ENCODE measurements at places on chromosomes 11 and 22.

GRCh38 chr11:10326012-10326964 lies 21.4 kb downstream of the ADM start:
- no peak for DNase-seq

GRCh38 chr22:42945027-42945426 lies 69.9 kb downstream of the PACSIN2 start:
- no peak for DNase-seq

DNA sequence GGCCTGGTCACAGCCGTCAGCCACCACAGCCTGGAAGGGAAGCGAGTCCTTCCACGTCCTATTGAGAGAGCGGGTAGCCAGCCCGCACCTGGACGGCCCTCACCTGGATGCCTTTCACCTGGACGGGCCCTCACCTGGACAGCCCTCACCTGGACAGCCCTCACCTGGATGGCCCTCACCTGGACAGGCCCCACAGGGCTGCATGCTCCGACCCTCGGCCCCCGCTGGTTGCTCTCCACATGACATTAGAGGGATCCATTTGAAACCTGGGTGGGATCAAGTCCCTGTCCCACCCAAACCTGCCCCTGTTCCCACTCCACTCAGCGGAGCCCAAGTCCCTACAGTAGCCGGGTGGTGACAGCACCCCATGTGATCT lies 3.7 kb downstream of the C1QTNF6 start:
- DNase-seq: no peak

- peak; percentile 83 for DNase-seq
Measured at GRCh38 chr22:29030618-29031226, 30.9 kb downstream of the C22orf31 start.

GRCh38 chr11:94449437-94449836 lies 44.2 kb downstream of the MRE11 start:
- peak; percentile 30 for DNase-seq

DNA sequence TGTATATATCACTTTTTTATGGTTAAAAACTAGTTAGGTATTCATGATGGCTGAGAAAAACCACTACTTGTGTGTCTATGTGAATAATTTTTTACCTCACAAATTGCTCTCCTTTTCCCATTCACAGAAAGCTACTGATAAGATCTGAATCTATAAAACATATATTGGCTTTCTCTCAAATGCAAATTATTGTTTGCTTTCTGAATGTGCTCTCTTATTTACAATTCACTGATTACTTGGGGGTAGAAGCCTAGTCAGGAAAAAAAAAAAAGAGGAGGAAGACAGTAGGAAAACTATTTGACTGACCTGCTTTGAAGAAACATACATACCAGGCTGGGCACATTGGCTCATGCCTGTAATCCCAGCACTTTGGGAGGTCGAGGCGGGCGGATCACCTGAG lies 20.5 kb downstream of the PGM2L1 start:
- no peak for DNase-seq

- DNase-seq: peak; percentile 92
Measured at GRCh38 chr11:73625696-73626318, 20.6 kb upstream of the PLEKHB1 start.

DNA sequence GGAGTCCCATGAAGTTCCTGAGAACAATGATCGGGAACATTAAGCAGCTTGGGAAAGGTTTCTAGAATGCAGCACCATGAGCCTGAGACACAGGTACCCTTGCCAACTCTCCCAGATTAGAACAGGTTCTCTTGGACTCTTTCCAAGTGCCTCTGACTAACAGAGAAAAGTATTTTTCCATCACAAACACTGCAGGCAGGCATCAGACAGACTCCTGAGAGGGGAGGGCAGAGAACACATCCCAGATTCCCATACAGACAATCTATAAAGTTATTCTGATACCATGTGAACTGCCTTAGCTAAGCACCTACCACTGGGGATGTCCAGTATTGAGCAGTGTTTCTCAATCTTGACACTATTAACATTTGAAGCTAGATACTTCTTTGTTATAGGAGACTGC lies 27.3 kb downstream of the SERGEF start:
- DNase-seq: peak; percentile 21

All from AG20443 (cell line).